ENCODE measurements at places on chromosomes 16 and 17.
A peak's percentile ranks its signal among the peaks of the same experiment; 100 is the strongest.

DNA sequence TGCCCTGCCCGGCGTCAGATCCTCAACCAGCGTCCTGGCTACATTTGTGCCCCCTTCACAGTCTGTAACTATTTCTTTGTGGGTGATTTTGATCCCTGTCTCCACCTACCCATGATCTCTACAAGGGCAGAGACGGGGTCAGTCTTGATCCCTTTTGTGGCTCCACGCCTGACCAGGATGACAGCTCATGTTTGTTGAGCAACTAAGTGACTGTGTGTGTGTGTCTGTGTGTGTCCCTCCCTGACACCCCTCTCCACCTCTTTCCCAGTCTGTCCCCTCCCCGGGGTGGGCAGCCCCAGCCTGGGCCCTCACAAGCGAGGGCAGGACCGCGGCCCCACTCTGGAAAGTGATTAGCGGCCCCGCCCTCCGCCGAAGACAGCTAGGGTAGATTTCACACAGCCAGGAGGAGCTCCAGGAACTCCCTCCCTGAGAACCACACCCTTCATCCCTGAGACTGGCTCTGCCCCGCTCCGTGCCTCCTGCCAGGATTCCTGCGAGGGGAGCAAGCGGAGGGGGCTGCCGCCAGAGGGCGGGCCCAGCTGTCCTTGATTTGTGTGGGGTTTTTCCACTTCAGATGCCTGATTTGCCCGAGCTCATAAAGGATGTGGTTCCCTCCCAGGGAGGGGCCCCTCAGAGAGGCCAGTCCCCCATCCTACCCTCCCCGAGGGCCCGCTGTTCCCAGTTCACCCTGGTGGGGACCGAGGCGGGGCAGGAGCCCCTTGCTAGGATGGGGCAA is 5.3 kb upstream of the HS3ST6 start:
- no peak for DNase-seq

DNA sequence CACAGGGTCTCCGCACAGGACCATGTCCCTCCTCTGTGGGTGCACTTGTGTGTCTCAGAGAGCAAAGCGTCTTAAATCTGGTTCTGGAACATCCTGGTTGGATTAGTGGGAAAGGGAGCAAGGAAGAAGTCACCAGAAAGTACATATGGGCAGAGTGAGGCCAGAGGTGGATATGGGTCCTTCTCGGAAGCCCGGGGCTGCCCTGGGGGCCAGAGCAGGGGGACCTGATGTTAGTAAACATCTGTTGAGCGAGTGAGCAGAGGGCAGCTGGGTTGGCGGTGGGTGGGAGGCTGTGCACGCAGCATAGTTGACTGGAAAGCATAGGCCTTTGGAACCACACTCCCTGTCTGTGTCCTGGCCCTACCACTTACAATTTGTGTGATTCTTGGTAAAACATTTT is 22.7 kb downstream of the UNC13D start:
- no peak for DNase-seq

DNA sequence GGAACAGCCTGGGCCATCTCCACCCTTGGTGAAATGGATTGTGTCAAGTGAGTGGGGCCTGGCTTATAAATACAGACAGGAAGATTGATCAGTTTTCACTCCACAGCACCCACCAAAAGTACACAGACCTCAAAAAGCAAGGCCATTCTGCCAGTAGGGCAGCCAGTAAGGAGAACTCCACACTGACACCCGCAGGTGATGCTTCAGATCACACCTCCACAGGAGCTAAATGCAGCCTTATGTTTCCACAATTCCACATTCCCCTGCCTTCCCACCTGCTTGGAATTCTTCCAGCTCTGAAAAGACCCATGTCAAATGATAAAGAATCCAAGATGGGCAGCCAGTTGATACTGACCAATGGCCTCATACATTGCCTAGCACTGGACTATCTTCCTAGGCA is 191.1 kb downstream of the ZFHX3 start:
- DNase-seq: peak; percentile 53

DNA sequence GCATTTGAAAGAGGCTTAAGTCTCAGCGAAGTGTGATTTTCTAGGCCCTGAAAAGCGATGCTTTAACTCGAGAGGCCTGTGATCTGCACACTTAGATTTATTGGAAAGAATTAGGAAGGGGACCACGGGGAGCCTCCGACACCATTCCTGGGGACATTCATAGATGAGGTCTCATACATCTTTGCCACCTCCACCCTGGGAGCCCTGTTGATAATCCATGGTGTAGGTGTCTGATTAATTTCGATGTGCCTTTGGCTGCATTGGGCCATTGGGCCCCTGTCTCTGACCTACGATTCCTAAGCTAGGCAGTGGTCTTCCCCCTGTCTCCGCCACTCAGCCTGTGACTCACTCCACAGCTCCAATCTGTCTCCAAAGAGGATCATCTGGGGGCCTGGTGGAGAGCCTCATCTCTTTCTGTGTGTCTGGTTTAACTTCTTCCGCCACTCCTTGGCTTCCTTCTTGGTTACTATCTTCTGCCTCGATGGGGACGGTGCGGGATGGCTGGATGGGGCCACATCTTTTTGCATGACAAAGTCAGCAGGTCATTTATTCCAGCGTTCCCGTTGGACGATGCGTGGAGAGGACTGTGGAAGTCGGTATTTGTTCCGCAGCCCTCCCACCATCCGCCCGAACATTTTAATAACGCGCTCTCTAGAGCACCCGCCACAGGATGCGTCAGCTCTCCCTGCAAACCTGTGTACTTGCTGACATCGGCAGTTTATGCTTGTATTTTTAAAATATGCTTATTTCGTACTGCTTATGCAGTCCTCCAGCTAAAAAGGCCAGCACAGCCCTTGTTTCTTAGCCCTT is 109.3 kb downstream of the IRX3 start:
- DNase-seq: no peak

- peak; percentile 9 for DNase-seq
Observed at GRCh38 chr17:79047291-79047920, 23.4 kb downstream of the C1QTNF1 start.

DNA sequence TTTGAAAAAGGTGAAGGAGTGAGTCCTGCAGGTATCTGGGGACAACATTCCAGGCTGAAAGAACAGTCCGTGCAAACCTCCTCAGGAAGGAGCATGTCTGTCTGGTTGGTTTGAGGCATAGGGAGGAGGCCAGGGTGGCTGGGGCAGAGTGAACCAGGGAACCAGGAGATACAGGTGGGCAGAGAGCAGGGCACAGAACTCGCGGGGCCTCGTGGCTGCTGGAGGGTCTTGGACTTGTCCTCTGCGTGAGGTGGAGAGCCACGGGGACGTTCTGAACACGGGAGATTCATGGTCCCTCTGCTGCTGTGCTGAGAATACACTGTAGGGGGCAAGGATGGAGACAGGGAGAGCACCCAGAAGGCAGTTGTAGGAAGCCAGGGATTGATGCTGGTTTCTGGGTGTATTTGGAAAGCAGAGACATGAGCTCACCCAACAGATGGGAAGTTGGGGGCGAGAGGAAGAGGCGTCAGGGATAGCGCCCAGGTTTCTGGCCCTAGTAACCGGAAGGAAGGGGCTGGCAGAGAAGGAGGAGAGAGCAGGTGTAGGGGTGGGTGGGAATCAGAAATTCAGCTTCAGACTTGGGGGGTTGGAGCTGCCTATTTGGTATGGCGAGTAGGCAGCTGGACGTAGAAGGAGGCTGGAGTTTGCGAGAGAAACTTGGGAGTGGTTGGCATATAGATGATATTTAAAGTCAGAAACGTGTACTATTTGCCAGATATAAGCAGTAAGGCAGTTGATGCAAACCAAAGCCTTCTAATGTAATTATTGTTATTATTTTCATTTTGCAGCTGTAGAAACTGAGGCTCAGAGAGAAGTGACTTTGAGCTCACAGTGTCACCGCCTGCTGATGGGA is at the start of gene CCL17:
TSS of gene CCL17 (plus strand) at position 803 of the 853 bp plus-strand sequence. CDS start 9,166 bp downstream, outside the sequence.
- DNase-seq: no peak

GRCh38 chr16:15435216-15435864 is 952 bp downstream of the BMERB1 start:
- no peak for DNase-seq

DNA sequence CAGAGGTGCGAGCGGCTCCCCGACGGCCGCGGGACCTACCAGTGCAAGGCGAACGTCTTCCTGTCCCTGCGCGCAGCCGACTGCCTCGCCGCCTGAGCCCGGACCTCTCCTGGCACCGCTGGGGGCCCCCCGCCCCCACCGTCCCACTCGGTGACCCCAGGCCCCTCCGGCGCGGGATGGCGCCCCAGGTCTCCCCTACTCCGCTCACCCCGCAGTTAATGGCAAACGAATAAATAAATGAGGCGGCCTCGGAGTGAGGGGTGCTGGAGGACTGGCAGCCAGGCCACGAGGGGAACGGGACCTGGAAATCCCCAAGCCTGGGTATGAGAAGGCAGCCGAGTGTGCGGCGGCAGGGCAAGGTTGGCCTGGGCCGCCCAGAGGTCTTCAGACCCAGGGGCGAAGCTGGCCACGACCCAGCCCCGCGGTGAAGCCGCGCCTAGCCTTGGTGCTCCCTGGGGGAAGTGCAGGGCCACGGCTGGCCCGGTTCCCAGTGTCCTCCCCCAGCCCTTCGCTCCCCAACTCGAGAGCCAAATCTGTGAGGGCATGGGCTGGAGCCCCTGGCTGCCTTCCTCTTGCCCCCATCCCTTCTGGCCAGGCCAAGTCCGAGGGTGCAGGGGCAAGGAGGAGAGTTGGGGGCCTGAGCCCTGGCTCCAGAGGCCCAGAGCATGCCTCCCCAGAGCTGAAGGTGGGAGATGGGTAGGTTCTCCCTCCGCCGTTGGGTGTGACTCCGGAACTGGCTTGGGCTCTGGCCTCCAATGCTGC is 796 bp downstream of the NPB start:
- no peak for DNase-seq

DNA sequence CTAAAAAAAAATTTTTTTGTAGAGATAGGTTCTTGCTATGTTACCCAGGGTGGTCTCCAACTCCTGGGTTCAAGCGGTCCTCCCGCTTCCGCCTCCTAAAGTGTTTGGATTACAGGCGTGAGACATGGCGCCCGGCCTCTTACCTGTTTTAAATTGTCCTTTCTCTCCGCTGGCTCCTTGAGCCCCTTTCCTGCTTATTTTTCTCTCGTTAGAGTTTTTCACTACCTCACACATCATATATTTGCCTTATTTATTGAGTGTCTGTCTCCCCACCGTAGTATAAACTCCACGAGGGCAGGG is 760 bp upstream of the SEC14L5 start:
- no peak for DNase-seq

- DNase-seq: peak; percentile 85
Observed at GRCh38 chr17:49952209-49952911, 16.6 kb upstream of the DLX4 start.

DNA sequence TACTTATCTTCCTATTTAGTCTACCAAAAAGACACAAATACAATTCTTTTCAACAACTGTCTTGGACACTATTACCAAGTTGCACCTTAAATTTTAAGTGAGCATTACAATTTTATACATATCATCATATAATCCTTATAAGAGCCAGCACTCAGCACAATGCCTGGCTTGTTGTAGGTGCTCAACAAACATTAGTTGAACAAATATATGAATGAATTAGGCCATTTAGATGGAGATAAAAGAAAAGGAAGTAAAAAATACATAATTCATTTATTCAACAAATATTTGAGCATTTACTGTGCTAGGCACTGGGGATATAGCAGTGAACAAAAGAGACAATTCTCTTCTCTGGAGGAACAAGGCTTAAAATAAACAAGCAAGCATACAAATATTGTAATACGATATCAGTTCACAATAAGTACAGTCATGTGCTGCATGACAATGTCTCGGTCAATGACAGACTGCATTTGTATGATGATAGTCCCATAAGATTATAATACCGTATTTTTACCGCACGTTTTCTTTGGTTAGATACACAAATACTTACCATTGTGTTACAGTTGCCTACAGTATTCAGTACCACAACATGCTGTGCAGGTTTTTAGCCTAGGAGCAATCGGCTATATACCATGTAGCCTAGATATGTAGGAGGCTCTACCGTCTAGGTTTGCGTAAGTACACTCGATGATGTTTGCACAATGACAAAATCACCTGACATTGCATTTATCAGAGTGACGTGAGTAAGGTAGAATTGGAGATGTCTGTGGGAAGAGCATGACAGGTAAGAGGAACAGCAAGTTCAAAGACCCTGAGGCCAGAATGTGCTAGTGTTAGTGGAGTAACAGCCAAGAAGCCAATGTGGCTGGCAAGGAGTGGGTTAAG is 86.4 kb upstream of the HS3ST2 start:
- DNase-seq: no peak

- no peak for DNase-seq
Observed at GRCh38 chr17:82592767-82593589, 55.3 kb downstream of the WDR45B start.

- no peak for DNase-seq
Observed at GRCh38 chr17:50687200-50688066, 20.3 kb downstream of the ANKRD40 start.

- DNase-seq: no peak
Observed at GRCh38 chr17:57943140-57943539, 12.1 kb downstream of the CUEDC1 start.

DNA sequence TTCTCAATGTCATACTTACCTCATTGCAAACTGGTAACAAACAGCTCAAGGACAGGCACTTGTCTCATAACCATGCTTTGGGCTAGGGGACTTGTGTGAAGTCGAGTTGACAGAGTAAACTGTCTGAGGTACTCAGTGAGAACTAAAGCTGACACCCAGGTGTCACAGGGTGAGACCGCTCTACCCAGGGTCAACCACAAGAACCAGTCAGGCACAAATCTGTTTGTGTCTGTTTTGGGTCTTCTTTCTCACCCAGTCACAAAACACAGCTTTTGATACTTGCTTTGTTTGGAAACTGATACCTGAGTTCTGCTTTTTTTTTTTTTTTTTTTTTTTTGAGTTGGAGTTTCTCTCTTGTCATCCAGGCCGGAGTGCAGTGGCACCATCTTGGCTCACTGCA is 161.1 kb downstream of the STX8 start:
- peak; percentile 79 for DNase-seq

DNA sequence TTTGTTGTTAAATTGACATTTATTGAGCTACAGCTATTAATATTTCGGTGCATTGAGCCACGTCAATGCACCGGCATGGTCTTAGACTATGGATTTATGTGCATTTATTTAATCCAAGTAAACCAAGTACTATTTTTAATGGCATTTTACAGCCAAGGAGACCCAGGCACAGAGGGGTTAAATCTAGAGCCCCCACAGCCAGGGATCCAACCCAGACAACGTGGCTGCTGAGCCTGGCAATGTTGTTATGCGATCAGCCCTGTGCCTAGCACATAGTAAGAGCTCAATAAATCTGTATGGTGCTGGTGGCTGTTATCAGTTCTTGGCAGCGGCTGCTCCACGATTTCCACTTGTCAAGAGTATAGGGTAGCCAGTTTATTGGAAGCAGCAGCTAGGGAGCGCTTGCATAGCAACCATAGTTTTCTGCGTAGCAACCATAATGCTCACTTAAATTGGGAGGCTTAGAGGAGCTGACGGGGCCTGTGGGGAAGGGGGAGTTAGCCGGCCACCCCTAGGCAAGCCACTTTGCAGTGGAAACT is 541 bp upstream of the RBBP6 start:
- DNase-seq: no peak

DNA sequence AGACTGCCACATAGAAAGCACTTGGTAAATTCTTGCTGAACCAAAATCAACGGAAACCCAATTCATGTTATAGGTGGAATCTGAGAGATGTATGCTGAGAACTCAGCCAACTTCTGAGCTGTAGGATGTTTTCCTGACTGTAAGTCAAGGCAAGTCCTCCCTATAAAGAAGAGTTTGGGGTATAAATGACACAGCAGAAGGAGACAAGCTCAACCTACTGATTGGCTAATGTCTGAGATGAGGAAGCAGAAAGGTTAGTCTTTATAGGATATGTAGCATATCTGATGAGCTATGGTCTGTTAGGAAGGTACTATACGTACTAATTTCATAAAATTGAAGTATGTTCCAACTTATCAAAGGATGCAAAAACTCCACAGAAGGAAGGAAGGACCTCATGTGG is 99.5 kb downstream of the XYLT1 start:
- DNase-seq: no peak
